ENCODE measurements at places on chromosomes 1 and 21.

- no peak for DNase-seq
These were observed 209.2 kb upstream of the GRIK3 start for GRCh38 chr1:37243368-37244082.

GRCh38 chr1:18484721-18485120, 4.0 kb downstream of the KLHDC7A start:
- DNase-seq = no peak

DNA sequence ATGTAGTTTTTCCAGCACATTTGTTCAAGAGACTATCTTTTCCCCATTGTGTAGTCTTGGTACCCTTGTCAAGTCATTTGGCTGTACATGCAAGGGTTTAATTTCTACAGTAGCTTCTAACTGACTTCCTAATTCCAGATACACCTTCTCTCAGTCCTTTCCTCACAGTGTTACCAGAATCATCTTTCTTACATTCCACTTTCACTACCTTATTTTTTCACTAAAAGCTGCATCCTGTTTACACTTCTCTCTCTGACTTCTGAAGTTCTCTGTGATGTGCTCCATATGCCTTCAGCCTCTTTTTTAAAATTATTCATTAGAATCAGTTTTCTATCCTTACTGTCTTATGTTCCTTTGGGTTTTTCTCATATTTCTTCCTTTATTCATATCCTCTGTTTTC, 57.1 kb upstream of the RWDD3 start:
- DNase-seq = no peak

- DNase-seq = no peak
These were observed 42.6 kb downstream of the SLC44A3 start for GRCh38 chr1:94862718-94863117.

GRCh38 chr1:64757213-64757612, 12.3 kb downstream of the RAVER2 start:
- DNase-seq = no peak

GRCh38 chr1:204065174-204065985, 7.5 kb upstream of the SOX13 start:
- DNase-seq = no peak

Measured in activated CD4-positive, alpha-beta T cell treated with anti-CD3 and anti-CD28 coated beads, Interleukin-2, amount 10 ng/mL, durations not matched to agents 7 days and 5 days (primary cell).